GM12891 (cell line): ENCODE measurements at places on chromosomes 6 and 20.

DNA sequence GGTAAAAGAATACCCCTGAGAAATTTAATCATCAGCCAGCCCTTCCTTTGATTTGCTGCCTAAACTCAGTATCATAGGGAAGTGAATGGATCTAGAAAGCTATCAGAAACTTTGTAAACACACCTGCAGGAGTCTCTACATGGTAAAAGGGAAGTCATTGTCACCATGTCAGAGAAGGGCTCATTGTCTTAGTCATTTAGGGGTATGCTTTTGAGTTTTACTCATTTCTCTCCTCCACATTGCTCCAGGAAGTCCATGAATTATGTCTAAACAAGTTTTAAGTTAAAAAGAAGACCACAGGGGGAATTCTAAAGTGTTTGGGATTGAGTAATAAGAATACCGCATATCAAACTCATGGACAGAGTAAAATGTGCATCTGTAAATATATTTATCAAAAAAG, 2.5 kb downstream of the SLC17A1 start:
- no peak for DNase-seq

GRCh38 chr20:47411161-47411560, 54.7 kb upstream of the ZMYND8 start:
- DNase-seq = no peak

DNA sequence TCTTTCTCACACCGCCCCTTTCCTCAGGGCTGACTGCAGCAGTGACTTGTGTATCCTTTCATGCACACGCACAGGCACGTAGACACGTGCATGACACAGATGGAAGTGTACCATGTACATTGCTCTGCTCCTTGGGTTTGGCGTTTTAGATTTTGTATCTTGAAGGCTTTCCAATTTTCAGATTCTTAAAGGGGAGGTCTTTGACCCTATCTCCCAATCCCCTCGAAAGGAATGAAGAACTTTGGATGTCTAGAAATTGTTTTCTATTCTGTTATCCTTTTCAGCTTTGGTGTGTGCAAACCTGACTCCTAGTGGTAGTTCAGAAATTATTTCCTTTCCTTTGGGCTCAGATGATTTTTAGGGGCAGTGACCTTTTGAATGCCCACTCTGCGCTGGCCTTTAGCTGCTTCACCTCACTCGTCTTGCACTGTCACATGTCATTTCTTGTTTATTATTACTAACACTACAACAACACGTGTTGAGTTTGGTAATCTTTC, 63.0 kb downstream of the HIVEP1 start:
- no peak for DNase-seq

- no peak for DNase-seq
Measured at GRCh38 chr20:24970030-24970553, 21.0 kb downstream of the CST7 start.

GRCh38 chr6:25013246-25013645, 77.5 kb upstream of the RIPOR2 start:
- no peak for DNase-seq
